ENCODE measurements at places on chromosomes 5 and 9.
A peak's percentile ranks its signal among the peaks of the same experiment; 100 is the strongest.

DNA sequence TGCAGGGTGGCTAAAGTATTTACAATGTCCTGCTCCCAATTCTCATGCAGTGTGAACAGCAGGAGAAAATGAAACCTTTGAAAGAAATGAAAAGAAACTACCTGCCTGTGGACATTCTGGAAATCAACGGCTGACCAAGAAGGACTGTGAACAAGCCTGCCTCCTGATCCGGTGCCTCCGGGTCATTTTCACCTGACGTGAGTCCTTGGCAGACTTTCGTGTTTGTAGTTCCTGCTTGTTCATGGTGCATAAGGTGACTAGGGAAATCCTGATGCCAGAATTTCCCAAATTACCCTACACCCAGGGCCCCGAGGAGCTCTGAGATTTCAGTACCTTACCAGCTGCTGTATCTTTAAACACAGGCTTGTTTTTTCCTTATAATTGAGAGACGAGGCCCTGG is 317.5 kb downstream of the TLE1 start:
- no peak for DNase-seq

DNA sequence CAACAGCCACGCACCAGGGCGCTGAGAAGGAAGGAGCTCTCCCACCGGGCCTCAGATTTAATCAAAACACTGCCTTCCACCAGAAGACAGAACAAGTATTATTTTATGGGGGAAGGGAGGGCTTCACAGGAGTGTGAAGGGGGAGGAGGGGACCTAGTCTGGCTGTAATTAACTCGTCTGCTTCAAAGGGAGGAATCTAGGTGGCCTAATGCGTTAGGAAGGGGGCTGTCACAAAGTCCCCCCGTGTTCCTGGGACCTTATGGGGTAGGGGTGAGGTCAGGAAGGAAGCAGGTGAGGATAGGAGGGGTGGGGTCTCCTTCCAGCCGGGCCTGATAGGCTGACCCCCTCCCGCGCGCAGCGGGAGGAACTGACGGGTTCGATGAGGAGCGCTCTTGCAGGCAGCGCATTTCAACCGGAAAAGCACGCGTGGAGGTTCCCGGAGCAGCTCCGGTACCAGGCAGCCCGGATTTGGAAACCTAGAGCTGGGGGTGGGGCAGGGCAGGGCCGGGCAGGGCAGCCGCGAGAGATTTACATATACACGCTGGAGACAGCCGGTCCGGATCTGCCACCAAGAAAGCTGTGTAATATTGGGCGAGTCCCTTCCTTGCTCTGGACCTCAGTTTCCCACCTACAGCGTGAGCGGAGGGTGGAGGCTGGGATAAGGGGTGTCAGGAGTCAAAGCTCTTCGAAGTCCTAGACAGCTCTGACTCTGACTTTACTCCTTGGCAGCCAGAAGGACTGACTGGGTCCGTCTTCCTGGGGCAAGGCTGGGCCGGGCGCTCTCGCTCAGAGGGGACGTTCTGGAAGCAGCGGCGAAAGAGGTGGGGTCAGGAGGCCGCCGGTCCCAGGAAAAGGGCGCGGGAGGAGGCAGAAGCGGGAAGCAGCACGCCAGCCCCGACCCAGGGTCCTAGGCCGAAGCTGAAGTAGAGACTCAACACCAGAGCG is 1.8 kb downstream of the SHB start:
- DNase-seq, result no peak

GRCh38 chr5:22460189-22460588 is 393.0 kb downstream of the CDH12 start:
- DNase-seq, result no peak

GRCh38 chr9:922731-923130 is 53.7 kb upstream of the DMRT3 start:
- no peak for DNase-seq

GRCh38 chr9:35308316-35308715 is 146.5 kb downstream of the UNC13B start:
- DNase-seq, result no peak

GRCh38 chr9:36991516-36992134 is 42.4 kb downstream of the PAX5 start:
- DNase-seq, result no peak

- no peak for DNase-seq
Observed at GRCh38 chr5:132873119-132873929, at the start of gene LEAP2. LEAP2 (plus strand) TSS chr5:132873668; CDS start chr5:132873695, 27 bp downstream.

GRCh38 chr5:129664336-129664937 is 83.5 kb upstream of the MINAR2 start:
- DNase-seq, result no peak

- no peak for DNase-seq
Observed at GRCh38 chr5:56898213-56898612, 11.2 kb upstream of the SETD9 start.

GRCh38 chr9:7900541-7900940 is 101.0 kb upstream of the DMAC1 start:
- DNase-seq, result no peak

DNA sequence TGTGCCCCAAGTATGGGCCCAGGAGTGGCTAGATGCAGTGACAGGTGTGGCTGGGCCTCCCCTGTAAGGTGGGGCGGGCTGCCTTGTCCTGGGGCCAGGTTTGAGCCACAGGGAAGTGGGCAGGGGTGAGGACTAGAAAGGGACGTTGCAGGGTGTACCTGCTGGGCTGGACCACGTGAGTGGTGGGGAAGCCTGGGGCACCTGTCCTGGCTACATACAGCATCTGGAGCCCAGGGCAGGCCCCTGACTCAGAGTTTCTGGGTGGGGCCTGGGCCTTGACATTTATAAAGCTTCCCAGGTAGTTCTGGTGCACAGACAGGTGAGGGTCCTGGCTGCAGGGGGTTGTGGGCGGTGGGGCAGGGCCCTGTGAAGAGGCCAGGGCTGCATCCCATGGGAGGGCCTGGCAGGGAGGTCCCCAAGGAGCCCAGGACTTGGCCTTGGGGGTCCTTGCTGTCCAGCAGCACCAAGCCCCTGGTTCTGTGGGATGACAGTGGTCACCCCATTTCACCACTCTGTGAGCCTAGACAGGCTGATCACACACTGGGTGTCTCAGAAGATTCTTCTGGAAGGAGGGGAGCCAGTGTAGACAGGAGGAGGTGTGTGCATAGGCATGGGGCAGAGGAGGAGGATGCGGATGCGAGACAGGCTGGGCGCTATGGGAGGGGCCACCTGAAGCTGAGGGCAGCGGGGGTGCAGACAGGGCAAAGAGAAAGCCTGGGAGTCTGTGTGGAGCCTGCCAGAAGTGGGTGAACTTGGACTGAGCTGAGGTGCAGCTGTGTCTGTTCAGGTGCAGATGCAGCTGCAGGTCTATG is 94.0 kb downstream of the PHF2 start:
- DNase-seq, result no peak

GRCh38 chr5:18744441-18744840 is 1110.2 kb downstream of the TAF11L14 start:
- no peak for DNase-seq

GRCh38 chr5:132388244-132389050 is 18.9 kb downstream of the SLC22A5 start:
- DNase-seq, result no peak

- DNase-seq, result no peak
Observed at GRCh38 chr9:86921151-86921923, 26.0 kb downstream of the GAS1 start.

- no peak for DNase-seq
Observed at GRCh38 chr5:72633649-72634048, 126.4 kb upstream of the ZNF366 start.

DNA sequence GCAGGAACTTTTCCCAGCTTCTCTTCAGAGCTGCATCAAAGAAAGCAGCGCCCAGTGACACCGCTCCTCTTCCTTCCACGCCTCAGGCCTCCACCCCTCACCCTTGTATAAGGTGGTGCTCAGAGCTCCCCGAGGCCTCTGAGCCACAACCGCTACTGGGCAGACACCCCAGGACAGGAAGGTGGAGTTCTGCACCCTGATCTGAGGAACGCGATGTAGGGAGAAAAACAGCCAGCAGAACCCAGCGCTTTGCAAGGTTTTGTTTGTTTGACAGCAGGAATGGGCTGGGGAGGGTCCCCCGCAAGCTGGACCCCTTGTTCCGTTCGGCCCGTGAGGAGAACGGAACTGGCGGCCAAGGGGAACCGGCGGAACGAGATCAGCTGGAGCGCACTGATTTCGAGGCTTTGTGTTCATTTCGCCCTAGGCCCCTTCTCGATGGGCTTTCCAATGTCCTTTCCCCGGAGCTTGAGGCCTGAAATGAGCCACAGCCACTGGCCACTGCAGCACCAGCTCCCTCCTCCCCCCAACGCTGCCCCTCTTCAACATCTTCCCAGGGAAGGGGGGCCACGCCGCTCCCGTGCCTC is 4.1 kb downstream of the EDF1 start:
- no peak for DNase-seq

DNA sequence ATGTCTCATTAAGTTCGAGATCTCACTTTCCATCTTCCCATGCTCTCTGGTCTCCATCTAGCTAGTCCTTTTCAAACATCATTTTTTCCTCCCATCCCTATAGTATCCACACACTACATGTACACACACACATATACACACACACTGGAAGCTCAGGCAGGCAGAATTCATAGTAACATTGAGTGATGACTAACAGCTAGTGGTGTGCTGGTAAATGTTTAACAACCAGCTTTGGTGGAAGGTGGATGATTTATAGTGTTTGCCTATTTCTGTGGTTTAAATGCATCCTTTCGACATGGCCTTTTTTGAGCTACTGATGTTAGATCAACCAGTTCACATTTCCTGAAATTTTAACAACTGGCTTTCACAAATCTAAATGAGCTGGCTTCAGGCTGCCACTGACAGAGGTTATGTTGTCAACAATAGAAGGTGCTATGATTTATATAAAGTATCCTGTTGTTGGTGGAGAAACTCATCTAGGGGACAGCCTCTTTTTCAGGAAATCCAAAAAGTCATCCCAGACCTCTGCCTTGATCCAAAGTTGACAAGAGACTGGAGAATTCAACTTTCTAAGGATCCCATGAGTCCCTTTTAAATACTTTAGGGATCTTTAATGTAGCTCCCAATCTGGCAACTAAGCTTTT is 117.8 kb downstream of the CCDC192 start:
- DNase-seq, result no peak

DNA sequence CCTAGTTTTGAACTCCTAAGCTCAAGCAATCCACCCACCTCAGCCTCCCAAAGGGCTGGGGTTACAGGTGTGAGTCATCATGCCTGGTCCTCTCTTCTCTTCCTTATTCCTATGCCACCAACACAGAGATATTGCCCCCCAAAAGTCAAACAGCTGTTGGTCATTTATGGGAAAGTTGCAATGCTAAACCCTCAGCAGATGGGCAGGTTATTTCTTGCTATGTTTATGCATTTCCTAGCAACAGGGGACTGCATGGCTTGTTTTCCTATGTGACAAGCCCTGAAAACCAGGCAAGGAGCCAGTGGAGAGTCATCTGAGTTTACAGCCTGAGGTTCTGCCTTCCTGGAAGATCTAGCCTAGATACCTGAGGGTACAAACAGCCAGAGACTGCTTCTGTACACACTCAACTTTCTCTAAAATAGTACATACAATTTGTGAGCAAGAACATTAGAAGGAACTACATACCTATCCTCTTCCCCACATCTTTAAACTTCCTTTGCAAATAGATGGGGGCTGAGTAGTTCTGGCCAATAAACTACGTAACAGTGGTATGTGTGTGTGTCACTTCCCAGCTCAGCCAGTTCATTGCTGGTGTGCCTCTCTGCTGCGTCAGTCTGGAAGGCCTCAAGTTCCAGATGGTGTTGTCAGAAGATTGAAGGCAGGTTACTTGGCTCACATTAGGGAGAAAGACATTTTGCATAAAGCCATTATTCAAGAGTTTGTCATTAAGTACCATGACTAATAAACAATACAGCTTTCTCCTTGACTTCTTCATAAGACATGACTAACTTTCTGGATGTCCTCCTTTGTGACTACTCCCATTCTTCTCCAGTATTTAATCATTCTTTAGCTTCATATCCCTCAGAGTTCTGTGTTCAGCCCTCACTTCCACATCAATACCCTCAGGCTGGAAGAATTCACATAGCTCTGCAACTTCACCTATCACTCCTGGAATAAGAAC is 65.3 kb downstream of the CSNK1A1 start:
- peak; percentile 88 for DNase-seq

DNA sequence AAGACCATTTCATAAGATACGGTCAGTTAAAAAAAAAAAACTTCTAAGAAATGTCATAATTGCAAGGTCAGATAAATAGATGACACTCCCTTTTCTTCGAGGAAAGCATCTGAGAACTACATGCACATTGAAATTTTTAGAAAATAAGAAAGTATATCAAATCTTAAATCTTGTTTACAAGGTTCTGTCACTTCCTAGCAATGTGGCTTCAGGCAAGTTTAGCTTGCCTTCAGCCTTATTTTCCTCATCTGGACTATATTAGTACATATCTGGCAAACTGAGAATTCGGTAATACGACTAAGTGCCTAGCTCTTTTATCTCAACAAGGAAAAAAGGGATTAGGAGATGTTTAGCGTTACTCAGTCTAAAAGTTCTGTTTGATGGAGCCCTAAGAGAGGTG is 32.5 kb upstream of the OR2K2 start:
- DNase-seq, result no peak

- DNase-seq, result no peak
Observed at GRCh38 chr5:81629986-81630385, 120.9 kb downstream of the SSBP2 start.

- DNase-seq, result no peak
Observed at GRCh38 chr9:127177231-127177630, 54.8 kb upstream of the ANGPTL2 start.

GRCh38 chr9:25891527-25891926 is 213.3 kb upstream of the TUSC1 start:
- DNase-seq, result no peak

DNA sequence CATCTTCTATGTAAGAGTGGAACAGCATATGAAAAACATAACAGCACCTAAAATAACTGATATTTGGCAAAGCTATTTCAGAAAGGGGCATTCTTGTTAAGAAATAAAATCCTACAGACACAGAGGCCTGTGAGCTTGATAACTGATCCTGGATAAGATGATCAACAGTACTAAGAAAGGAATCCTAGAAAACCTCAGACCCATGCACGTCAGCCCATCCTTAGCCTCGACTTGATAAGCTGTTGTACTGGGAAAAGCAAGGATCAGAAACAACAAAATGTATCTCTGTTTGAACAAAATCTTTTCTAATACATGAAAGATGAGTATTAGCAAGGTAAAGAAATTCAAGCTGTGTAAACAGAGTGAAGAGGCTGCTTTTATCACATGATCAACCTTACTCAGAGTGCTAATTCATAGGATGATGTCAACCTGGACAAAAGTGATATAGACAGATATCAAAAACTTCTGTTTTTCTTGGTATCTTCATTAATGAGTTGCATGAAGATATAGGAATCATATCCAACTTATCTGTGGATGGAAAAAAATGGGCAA is 15.2 kb downstream of the LIFR start:
- no peak for DNase-seq

DNA sequence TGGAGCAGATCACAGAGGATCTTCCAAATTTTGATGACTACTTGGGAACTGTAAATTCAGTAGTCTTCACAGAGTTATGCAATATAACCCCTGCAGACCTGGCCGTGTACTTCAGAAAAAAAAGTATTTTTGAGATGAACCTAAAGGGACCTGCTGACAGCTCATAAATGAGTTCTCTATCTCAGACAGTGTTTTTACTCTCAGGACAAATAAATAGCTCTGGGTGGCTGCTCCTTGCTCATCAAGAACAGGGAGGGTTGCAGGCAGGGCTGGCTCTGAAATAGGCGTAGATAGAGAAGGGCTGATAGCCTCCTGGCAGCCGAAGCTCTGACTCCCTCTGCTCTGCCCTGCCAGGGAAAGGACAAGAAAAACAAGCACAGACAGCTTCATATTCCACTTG is 64.8 kb downstream of the PLAC8L1 start:
- DNase-seq, result no peak

- no peak for DNase-seq
Observed at GRCh38 chr5:52269401-52269800, 518.3 kb upstream of the ITGA1 start.

All from forelimb muscle (tissue), 1 donor.